Foreskin fibroblast (primary cell): ENCODE measurements at places on chromosomes 11 and 22.

GRCh38 chr22:38788021-38788816 lies 5.7 kb downstream of the DNAL4 start:
- DNase-seq = peak; percentile 96

DNA sequence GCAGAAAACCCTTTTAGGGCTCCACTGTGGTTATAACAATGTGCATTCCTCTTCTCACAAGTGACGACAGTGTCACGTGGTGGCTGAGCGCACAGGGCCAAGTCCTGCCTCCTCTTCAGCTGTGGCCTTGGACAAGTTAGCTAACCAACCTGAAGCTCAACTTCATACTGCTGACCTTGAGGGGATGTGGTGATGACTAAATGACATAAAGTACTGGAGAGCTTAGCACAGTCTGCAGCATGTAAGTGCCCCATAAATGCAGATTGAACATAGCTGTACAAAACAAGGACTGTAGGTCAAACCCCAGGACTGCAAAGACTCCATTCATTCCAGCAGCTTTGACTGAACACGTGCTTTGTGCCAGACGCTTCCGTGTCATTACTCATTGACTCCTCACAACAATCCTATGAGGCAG lies 20.1 kb upstream of the MRGPRX2 start:
- DNase-seq = peak; percentile 79

- DNase-seq = no peak
Measured at GRCh38 chr11:83151274-83151977, 5.5 kb upstream of the PCF11 start.

DNA sequence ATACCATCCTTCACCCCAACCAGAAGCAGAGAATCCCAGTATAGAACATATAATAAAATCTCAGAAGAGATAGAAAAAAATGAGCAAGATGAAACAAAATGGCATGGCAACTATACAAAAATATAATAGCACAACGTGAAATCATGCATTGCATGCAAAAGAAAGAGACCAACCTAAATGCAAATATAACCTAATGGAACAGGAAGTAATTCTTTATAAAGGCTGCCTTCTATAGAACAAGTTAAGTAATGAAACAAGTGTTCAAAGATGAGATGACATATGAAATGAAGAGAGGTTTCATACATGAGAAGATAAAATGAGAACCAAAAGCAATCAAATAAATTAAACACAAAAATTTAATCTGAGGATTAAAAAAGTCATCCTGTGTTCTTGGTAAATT lies 18.5 kb upstream of the ARHGAP20 start:
- DNase-seq = no peak

DNA sequence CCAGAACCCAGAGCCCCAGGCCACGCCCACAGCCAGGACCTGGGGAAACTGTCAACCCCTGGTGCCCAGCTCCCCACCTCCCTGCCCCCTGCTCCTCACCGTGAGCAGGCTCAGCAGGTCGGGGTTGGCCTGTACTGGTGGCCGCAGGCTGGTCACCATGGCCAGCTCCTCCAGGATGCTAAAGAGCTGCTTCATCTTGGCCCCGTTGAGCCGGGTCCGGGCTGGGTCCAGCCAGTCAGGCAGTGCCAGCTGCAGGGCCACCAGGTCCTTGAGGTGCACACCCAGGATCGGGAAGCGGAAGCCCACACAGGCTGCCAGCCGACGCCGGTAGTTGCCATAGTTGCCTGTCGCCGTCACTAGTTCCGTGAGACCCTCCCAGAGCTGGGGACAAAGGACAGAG lies 7.3 kb downstream of the RASGRP2 start:
- no peak for DNase-seq

- DNase-seq = no peak
Measured at GRCh38 chr11:837189-837989, 4.6 kb downstream of the CD151 start.

DNA sequence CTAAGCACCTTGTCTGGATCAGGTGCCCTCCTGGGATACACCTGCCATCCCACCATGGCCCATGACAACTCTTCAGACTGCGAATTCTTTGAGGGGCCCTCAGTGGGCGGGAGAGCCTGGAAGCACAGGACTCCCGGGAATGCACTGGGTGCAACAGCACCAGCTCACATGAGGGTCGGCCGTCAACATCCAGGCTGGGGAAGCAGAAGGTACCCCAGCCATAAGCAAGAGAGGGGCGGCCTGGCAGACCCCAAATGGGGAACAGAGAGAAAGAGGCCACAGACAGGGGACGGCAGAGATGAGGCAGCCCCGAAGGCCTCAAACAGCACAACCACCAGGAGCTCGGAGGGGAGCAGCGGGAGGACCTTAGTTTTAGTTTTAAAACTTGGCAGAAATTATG lies 94.4 kb downstream of the PHF21B start:
- DNase-seq = no peak

GRCh38 chr22:30596886-30597285 lies 5.2 kb upstream of the PES1 start:
- DNase-seq = no peak

DNA sequence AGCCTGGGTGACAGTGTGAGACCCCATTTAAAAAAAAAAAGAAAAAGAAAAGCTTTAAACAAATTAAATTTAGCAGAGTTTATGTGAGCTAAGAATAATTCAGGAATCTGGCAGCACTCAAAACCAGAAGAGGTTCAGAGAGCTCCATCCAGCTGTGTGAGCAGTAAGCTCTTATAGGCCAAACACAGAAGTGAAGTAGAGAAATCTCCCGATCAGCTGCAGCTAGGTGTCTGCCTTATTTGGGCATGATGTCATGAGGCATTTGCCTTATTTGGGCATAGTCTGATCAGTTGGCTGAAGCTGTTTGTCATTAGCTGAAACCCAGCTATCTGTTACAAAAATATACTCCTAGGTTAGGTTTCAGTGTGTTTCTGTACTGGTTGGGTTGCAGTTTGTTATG lies 8.2 kb downstream of the MS4A15 start:
- DNase-seq = peak; percentile 8

GRCh38 chr22:48389916-48390315 lies 1437.8 kb downstream of the BRD1 start:
- no peak for DNase-seq

DNA sequence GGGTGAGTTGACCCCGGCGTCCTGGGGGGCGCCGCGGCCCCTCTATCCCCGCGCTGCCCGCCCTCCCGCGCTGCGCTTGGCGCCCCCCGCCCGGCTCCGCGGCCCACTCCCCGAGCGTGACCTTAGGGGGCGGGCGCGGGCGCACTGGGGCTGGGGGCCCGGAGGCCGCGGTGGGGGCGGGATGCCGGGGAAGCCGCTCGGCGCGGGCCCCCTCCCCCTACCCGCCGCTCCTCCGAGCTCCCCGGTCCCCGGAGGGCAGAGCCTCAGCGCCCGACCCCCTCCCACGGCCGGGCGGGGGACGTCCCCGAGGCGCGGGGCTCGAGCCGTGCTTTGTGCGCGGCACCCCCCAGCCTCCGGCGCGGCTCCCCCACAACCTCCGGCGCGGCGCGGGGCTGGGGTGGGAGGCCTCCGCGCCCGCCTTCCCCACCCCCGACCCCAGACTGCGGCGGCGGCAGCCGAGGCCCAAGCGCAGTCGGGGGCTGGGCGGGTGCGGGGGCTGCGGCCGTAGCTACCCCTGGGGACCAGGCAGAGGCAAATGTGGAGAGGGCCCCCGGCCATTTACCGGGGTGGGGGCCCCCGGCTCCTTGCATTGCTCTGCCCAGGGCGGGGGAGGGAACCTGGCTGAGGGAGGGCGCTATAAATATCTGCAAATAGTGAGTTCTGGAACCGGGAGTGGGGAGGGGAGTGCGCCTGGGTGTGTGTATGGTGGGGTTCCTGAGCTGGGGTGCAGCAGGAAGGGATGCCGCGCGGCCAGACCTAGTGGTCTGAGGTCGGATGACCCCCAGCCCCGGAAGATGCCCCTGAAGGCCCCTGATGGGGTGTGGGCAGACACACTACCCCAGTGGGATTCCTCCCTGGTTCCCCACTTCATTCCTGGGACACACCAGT lies 988 bp downstream of the MGAT3 start:
- DNase-seq = no peak

GRCh38 chr11:78161962-78162371 lies 22.5 kb upstream of the ALG8 start:
- peak; percentile 52 for DNase-seq

- DNase-seq = no peak
Measured at GRCh38 chr11:119377112-119377901, 4.2 kb downstream of the USP2 start.

DNA sequence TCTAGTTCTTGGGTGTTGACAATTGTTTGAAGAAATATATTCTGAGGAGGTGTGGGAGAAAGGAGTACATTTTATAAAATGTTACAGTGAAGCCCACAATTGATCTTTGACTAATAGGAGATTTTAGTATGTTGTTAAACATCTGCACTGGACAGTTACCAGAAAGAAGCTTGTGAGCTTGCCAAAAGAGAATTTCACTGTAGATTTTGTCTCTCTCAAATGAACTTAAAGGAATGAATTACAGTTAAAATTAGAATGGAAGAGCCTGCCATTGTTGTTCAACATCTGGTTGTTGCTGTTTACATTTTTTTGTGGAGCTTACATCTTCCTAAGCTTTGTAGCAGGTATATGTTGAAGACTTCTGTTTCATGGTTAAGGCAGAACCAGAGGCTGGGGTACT lies 620.5 kb upstream of the CCDC179 start:
- DNase-seq = no peak

DNA sequence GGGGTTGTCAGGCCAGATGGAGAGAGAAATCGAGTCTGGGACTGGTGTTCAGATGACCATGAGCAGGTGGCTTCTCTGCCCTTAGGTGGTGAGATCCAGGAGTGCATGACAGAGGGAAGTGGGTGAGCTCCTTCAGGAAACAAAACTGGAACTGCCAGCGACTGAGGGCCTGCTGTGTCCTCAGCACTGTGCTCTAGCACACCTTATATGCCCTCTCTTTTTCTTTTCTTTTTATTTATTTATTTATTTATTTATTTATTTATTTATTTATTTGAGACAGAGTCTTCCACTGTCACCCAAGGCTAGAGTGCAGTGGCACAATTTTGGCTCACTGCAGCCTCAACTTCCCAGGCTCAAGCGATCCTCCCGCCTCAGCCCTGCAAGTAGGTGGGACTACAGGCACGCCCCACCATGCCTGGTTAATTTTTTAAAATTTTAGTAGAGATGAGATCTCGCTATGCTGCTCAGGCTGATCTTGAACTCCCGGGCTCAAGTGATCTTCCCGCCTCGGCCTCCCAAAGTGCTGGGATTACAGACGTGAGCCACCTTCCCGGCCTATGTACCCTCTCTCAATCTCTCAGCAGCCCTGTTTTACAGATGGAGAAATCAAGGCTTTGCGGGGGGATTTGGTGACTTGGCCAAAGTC lies 14.8 kb upstream of the RASD2 start:
- no peak for DNase-seq

DNA sequence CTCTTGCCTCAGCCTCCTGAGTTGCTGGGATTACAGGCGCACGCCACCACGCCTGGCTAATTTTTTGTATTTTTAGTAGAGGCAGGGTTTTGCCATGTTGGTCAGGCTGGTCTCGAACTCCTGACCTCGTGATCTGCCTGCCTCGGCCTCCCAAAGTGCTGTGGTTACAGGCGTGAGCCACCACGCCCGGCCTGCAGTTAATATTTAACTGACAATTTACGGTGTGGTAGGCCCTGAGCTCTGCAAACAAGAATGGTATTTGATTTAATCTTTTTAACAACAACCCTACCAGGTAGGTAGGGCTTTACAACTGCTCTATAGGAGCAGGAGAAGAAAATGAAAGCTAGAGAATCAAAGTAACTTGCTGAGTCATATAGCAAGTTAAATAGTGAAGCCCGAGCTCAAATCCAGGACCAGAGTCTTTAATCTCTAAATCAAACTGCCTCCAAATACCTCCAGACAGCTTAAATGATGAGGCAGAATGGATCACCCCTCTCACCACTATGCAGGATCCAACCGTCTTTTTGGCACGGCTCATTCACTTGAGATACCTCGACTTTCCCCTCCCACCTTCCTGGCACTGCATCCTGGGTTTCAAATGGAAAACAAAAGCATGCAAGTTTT lies 9.4 kb downstream of the UEVLD start:
- DNase-seq = no peak
